Activated T-cell treated with anti-CD3 and anti-CD28 coated beads for 48 hours (primary cell): ENCODE measurements at places on chromosomes 6 and 20.

DNA sequence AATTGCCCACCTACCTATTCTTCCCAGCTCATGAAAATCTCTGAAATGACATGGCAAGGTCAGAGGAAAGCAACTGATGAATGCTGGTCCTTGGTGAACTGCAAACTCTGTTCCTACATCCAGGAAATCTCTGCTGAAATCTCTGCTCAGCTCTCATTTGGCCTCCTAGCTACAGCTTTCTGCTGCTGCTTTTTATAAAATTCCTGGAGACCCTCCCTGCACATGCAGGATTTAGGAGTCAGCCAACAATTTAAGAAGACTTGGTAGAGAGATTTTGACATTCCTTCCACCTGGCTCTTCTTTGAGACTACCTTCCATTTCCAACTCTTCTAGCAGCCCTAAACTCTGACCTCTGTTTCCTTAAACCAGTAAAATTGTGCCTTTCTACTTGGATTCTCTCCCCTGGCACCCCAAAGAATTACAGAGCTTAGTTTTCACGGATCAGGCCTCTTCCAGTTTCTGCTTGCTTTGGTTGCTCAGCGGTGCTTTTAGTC lies 55.5 kb downstream of the PDE7B start:
- DNase-seq: no peak

GRCh38 chr20:45469336-45470261 lies at the start of gene WFDC2:
WFDC2 (plus strand) TSS chr20:45469753; CDS start chr20:45469782, 29 bp downstream.
- DNase-seq: no peak

GRCh38 chr6:117025310-117025709 lies 148.3 kb downstream of the RFX6 start:
- no peak for DNase-seq

- no peak for DNase-seq
These were observed 15.7 kb upstream of the CD93 start for GRCh38 chr20:23101696-23102406.

- no peak for DNase-seq
These were observed 1.0 kb downstream of the AFDN start for GRCh38 chr6:167827583-167828324.

GRCh38 chr20:62571669-62572344 lies 70.5 kb upstream of the SLCO4A1 start:
- no peak for DNase-seq

DNA sequence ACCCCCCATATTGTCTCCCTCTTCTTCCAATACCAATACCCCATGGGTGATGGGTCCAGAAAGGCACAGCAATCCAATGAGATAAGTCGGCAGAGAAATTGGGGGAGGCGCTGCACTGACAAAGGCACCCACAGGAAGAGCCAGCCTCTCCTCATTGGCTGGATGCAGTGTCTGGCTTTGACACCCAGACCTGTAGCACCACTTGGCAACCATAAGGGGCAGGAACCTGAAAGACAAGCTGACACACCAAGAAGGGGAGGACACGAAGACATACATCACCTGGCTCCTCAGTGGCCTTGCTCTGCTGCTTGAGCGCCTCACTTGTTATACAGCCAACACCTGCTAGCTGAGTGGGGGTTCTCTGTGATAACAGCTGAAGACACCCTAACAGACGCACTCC lies 19.4 kb upstream of the SLC4A11 start:
- DNase-seq: no peak

- DNase-seq: no peak
These were observed 79.5 kb upstream of the PAK5 start for GRCh38 chr20:9918348-9918747.

GRCh38 chr6:28920281-28920680 lies 3.5 kb downstream of the TRIM27 start:
- DNase-seq: no peak

DNA sequence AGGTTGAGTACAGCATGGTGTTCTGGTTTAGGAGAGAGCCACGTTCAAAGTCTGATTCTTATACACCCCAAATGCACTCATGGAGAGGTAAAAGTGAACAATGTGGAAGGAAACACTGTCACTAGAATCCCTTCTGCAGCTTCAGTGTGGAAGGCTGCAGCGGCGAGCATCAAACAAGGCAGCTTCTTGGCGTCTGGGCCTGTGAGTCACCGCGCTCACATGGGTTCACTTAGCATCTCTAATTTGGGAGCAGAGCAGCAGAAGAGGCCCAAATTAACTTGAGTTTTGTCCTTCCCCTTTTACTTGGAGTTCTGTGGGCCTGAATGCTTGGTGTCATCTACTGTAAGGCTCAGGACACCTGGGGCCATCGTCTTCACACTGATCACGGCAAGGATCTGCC lies 10.9 kb upstream of the E2F1 start:
- no peak for DNase-seq

- DNase-seq: no peak
These were observed 474 bp downstream of the TSBP1 start for GRCh38 chr6:32371229-32371628.

GRCh38 chr6:45310118-45310788 lies 17.9 kb upstream of the RUNX2 start:
- DNase-seq: no peak
